Activated naive CD8-positive, alpha-beta T cell treated with anti-CD3 and anti-CD28 coated beads, Interleukin-2, amount 50 U/mL, for 16 hours (primary cell): ENCODE measurements at places on chromosomes 7 and 10.

GRCh38 chr10:97570789-97571471 is 1.6 kb upstream of the ANKRD2 start:
- DNase-seq: no peak

DNA sequence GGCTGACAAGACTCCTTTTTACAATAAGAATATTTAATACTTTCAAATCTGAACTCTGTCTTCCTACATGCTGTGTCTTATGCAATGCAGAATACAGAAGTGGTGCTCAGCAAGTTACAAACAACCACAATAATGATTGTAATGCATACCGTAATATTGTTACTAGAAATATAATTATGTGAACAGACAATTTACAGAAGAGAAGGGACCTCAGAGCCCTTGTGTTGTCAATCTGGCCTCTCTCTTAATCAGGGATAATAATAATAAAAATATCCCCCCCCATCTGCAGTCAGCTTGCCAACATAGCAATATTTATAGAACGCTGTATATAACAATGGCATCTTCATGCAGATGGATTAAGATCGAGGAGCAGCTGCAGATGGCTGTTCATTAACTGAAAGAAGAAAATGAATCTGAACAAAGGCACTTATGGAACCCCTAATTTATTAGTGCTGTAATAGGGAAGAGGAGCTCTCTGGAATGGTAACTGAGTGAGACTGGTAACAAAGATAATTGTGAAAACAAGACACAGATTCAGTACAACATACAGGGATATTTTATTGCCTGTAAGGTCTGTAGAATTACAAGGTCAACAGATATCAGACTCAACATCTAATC is 106.3 kb downstream of the TMEM26 start:
- no peak for DNase-seq

- no peak for DNase-seq
Observed at GRCh38 chr10:113180401-113181154, 230.5 kb downstream of the TCF7L2 start.

DNA sequence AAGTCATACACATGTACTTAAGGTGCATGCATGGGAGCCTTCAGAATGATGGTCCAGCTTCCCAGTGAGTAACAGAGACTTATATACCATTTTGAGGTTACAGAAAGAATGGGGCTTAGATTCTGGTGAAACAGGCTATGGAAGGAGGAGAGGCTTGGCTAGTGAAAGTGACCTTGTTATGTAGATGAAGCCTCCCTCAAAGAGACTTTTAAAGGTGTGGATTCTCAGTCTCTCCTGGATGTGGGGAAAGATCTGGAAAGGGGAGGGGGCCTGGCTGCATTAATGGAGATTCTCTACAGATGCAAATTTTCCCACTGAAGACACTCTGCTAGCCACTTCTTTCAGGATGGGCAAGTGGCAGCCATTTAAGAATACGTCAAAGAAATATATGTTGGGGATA is 5.5 kb downstream of the RASSF4 start:
- no peak for DNase-seq
